M059J (cell line): ENCODE measurements at places on chromosomes 11 and 22.

DNA sequence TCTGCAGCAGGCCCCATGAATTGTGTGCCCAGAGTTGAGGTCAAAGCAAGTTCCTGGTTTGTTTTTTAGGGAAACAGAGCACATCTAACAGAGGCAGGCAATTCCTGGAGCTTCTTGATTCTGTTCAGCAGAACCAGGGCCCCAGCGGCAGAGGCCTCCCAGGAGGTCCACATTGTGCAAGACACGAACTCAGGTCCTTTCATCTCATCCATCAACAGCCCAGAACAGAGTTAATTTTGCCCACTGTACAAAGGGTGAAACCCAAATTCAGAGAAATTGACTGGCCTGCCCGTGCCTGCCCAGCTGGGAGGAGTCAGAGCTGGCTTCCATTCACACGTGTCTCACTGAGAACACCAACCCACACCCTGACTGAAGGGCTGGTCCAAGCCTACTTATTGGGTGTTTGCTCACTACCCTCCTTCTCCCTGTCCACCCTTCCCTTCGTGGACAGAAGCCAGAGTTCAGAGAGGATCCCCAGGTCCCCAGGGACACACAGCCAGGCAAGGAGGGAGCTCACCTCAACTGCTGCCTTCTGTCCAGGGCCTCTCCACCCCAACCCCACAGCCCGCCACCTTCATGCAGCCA, 607.1 kb downstream of the TBC1D22A start:
- no peak for DNase-seq

DNA sequence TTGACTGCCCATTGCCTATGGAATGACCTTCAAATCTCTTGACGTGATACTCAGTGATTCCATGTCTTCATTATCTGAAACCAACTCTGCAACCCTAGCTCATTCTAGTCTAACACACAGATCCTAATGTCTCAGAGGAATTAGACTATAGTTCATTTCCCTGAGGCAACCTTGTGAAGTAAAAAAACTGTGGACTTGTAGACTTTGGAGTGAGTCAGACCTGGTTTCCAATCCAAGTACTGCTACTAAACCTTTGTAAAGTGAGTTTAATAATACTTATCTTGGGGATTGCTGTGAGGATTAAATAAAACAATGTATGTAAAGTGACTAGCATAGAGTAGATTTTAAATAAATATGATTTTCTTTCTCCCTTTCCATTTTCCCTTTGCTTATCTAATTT, 226.1 kb downstream of the BLID start:
- peak; percentile 93 for DNase-seq

DNA sequence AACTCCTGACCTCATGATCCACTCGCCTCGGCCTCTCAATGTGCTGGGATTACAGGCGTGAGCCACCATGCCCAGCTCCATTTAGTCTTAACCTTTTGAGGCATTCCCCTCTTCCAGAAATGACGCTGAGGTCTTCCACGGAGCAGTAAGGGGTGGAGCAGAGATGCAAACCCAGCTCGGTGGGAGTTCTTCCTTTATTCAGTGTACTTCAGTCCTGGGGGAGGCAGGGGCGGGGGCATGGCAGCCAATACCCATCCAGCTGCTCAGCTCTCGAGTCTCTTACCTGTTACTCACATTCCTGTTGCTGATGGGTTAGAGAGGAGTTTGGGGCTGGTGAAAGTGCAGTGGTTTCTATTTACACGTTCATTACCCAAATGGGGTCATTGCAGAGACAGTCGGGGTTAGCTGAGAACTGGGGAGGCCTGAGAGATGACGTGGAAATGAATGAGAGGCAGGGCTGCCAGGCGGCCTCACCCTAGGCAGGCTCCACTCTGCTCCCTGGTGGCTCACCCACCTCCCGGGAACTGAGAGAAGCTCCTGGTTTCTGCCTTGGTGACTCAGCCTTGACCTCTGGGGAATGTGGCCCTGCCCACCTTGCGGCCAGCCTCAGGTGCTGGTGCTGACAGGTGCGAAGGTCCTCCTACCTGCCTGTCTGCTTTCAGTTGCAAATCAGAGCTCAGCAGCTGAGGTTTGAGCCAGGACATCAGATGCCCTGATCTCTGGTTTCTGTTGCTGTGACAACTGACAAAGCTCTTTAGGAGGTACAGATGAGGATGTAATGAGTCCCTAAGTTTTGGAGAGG, 13.4 kb upstream of the ST14 start:
- peak; percentile 35 for DNase-seq

GRCh38 chr11:62338218-62338617, 970 bp downstream of the ASRGL1 start:
- DNase-seq, result no peak

DNA sequence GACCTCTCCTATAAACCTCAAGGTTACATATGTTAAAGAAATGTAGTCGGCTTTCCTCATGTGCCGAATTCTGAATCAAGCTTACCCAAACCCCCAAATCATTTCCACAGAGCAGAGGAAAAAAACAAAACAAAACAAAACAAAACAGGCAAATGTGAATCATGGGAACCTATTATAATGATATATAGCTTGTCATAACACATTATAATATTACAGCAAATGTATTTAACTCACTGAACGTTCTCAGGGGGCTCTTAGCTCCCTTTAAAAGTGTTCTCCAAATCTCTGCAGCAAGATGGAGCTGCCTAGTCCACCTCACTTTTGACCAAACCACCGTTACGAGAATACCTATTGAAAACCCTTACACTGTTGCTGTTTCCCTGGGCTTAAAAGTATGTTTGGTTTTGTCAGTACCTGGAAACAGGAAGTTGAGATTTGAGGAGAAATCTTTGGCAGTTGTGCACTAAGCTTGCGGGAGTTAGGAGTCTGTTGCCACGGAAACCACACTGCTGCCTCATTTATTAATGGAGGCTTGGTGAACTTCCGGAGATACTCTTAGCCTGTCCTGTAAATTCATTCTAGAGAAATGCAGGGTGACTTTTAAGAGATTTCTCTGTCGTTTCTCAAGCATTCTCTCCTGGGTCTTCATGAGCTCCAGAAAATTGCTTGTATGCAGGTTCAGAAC, 167.0 kb upstream of the RASSF10 start:
- DNase-seq, result peak; percentile 98

- DNase-seq, result no peak
These were observed 161.0 kb upstream of the B3GAT1 start for GRCh38 chr11:134572741-134573675.

- no peak for DNase-seq
These were observed 12.9 kb downstream of the USP28 start for GRCh38 chr11:113862435-113862834.

- peak; percentile 81 for DNase-seq
These were observed 58.5 kb upstream of the PARVA start for GRCh38 chr11:12318791-12319438.

GRCh38 chr11:38315151-38315550, 1717.1 kb upstream of the RAG2 start:
- DNase-seq, result peak; percentile 72

GRCh38 chr11:11580841-11581411, 40.9 kb downstream of the GALNT18 start:
- no peak for DNase-seq

DNA sequence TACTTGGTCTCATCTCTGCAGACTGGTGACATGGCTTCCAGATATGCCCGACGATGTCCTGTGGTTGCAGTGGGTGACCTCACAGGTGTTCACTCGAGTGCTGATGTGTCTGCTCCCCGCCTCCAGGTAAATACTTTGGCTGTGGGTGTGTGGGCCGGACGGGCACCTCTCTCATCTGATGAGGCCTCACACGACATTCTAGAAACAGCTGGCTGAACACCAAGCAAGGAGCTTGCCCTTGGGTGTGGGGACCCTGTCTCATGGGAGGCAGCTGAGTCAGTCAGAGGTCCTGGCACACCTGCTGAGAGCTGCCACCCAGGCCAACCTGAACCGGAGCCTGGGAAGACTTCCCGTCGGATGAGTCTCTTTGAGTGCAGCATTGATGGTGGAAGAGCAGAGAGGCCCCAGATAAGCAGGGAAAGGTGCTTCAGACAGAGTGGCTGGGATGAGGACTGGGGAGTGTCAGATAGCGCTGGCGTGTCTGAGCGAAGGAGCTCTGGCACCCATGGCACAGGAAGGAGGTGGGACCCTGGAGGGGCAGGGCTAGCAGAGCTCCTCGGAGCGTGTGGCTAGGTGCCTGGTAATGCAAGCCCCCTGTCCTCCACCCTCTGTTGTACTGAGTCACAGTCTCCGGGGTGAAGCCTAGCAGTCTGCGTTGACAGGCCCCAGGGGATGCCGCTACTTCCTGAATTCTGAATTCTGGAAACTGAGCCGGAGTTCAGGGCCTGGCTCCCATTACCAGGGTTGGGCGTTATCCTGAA, 10.4 kb upstream of the SAMM50 start:
- DNase-seq, result no peak

DNA sequence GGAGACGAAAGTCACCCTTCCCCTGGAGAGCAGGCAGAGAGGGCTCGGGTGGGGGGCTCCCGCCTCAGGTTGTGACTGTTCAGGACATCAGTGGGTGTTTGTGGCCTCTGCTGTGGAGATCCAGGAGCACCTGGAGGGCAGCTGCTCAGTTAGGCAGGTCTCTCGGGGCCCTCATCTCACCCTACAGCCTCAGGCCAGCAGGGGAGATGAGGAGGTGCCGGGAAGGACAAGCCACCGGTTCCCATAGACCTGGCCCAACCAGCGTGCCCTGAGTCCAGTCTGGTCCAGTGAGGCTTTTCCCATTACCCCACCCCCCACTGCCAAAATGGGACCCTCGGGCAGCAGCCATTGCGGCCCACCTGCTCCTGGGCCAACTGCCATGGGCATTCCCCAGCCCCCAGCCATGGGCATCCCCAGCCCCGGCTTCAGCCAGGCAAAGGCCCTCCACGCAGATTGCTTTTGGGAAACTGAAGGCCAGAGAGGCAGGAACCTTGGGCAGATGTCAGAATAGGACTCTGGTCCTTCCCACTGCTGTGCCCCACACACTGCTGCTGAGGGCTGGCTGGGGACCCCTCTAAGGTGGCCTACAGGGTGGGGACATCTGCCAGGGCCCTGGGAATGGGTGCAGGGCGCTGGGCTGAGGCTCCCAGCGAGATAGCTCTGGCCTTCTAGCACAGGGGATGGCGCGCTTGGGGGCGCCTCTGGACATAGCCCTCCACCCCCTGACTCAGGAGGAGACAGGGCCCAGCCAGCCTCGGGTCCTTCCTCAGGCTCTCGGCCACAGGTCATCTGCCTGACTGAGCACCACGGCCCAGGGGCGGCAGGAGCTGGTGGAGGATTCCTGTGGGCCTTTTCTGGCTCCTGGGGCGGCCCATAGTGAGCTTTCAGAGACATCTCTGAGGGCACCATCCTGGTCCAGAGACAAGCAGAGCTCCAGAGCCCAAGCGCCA, 4.8 kb downstream of the PIM3 start:
- DNase-seq, result no peak

DNA sequence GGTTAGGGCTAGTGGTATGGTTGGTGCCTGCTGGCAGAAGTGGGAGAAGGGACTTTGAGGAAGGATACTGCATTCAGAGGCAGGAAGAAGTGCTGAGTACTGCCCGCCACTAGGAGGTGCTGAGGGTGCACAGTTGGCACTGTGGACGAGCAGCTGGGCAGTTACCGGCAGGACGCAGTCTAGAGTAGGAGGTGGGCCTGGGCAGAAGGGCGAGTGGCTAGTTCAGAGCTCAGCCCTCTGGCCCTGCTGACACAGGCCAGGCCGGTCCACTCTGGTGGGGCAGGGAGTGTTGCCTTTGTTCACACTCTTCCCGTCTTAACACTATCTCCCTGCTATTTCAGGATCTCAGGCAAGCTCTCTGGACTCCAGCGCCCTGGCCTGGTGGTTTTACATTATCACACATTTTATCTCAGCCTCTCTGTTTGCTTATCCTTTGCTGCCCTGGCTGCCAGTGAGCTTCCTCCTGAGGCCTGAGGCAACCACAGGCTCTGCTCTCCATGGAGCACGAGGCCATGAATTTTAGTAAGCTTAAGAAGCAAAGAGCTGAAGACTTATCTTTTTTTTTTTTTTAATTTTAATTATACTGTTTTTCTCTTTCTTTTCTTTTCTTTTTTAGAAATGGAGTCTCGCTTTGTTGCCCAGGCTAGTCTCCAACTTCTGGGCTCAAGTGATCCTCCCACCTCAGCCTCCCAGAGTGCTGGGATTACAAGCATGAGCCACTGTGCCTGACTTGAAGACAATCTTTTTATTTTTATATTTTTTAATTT, 26.9 kb downstream of the SNAP29 start:
- DNase-seq, result peak; percentile 63

DNA sequence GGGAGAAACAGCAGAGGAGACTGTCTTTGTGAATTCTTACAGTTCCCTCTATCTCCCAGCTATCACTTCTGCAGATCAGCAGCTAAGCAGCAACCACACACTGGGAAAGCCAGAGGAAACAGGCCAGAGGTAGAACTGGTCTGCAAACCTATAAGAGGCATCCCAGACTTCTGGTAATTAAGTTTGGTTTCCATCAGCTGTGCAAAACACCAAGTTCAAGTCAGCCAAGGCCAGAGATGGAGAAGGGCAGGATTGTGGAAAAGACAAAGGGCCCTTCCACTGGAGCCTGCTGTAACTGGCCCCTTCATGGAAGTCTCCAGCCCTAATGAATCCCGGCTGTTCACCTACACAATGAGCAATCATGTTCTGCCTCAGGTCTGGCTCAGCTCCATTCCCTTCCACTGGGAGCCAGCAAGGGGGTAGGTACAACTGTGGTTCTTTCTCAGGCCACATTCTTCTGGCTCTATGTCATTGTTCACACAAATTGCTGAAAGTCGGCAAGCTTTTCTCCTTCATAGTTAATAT, 4.6 kb upstream of the PAMR1 start:
- peak; percentile 95 for DNase-seq

GRCh38 chr11:126929179-126930061, 71.2 kb downstream of the KIRREL3 start:
- peak; percentile 47 for DNase-seq

DNA sequence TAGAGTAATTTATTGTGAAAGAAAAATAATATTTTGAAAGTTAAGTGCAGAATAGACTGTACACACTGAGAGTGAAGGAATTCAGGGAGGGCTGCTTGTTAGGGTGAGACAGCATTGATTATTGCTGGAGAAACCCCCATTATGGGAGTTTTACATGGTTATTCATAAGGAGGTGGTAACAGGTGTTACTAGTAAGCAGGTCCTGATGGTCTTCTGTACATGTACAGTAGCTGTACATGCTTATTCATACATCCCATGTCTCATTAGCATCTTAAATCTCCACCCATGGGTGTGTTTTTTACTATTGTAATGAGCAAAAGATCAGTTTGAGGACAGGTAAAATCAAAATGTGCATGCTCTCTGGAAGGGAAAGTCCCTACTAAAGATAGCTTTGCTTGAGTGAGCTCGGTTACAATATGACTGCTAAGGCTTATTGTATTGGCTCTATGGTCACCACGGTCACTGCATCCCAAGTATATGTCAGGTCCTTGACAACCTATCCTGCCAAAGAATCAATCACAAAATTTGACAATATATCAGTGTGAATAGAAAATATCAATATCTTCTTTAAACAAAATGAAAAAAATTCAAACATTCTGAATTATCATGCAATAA, 6.2 kb downstream of the KDM4F start:
- DNase-seq, result no peak

DNA sequence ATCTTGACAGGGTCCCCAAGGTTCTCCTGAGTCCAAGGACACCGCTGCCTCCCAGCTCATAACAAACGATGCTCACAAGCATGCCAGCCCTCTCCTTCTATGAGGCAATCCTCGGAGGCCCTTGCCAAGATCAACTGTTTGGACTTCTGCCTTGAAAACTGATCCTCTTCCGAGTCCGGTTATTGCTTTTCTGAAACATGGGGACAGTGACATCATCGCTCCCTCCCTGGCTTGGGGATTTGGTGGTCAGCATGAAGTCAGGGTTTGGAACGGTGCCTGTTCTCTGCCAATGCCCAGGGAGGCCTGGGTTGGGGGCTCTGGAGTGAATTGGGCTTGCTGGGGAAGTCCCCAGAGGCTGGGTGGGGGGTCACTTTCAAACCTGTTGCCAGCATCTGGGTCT, 149.3 kb downstream of the FBXO7 start:
- peak; percentile 79 for DNase-seq
